Kidney glomerular epithelial cell (primary cell): ENCODE measurements at places on chromosomes 2 and 18.

DNA sequence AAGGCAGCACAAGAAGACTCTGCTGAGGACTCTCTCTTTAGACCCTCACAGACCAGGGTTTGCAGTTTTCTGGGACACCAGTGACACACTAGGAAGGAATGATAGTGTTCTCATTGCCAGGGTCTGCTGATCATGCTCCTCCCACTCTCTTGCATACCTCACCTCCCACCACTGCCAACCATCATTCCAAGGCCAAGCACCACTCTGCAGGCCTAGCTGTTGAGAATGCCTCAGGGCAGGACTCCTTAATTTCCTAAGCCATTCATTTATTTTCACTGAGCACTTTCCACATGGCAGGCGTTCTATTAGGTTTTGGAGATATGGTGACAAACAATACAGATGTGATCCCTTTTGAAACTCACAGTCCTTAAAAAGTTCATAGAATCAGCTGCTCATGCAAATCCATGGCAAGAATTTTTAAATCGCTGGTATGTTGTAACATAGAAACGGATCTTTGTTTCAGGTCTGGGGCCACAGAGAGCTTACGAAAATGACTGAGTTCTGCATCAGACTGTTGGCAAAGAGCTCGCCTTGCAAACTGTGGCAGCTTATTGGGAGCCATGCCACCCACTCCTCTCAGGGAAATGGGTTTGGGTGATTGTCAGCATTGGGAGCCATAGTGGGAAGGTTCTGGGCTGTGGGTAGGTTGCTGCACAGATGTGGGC, 78.5 kb downstream of the XDH start:
- peak; percentile 89 for DNase-seq

- peak; percentile 59 for DNase-seq
These were observed 39.2 kb downstream of the BIN1 start for GRCh38 chr2:127067620-127068350.

DNA sequence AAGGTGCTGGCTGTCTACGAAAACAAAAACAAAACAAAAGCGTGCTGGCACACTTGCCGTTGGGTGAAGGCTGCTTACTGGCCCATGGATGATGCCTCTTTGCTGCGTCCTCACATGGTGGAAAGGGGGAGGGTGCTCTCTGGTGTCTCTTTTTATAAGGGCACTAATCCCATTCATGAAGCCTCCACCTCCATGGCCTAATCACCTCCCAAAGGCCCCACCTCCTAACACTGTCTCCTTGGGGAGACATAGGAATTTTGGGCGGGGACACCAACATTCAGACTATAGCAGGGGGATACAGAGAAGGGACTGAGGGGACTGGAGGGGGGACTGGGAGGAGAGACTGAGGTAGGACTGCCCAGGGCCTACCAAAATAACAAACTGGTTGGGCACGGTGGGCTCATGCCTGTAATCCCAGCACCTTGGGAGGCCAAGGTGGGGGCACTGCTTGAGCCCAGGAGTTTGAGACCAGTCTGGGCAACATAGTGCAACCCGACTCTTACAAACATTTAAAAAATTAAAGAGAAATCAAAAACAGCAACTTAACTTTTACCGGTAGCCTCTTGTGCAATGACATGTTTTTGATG, 14.5 kb downstream of the PTMA start:
- no peak for DNase-seq

GRCh38 chr2:230944123-230944653, 19.1 kb upstream of the GPR55 start:
- no peak for DNase-seq

DNA sequence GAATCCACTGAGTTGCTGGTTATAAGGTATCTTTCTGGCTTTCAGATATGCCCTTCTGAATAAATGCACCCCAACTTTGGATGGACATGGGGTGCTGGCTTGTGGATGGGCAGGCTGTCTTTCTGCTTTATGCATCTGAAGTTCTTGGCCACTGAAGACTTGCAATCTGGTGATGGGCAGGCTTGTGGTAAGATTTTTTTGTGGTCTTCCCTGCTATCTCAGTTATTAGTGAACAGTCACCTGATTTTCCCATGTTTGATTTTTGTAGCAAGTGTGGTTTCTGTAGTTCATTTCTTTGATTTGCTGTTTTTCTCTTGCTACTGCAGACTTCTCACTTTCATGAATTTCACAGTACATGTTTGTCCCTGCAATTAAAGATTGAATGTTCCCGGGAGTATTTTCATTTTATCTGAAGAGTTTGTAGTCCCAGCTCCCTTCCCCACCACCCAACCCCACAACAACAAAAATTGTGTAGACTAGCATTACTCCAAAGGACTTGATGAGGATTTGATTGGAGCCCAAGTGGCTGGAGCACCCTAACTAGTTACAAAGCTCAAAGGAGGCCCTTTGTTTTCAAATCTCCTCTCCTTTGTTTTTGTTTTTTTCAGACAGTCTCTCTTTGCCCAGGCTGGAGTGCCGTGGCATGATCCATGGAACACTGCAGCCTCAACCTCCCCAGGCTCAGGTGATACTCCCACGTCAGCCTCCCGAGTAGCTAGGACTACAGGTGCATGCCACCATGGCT, 63.6 kb upstream of the MGAT5 start:
- no peak for DNase-seq

- DNase-seq: no peak
These were observed 179.0 kb downstream of the BARD1 start for GRCh38 chr2:214630402-214631045.

DNA sequence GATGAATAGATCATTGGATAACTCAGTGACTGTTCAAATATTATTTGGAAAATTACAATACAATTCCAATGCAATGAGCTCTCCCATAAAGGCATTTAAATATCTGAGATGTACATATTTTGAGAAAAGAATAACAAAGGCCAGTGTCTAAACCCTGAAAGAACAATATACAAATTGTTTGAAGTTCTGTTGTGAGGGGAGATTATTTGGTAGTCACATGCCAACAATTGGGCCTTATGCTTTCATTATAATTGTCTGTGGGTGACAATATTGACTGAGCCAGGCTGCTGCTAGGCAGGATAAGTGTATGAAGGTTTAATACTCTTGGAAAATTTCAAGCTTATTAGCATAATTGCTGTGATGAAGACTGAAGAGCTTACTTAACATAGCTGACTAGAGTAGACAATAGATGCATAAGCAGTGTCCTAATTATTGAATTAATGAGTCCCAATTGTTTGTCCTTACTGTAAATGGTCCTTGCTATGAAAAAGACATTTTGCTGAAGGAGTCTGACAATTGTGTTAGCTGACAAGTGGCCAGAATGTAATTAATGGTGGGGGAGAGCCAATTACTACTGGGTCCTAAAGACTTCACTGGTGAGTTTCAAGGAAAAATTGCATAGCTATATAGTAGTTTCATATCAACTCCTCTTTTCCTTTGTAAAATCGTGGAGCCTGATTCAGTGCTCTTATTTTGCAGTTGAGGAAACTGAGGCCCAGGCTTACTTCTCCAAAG, 5.0 kb upstream of the SMAD2 start:
- DNase-seq: no peak

DNA sequence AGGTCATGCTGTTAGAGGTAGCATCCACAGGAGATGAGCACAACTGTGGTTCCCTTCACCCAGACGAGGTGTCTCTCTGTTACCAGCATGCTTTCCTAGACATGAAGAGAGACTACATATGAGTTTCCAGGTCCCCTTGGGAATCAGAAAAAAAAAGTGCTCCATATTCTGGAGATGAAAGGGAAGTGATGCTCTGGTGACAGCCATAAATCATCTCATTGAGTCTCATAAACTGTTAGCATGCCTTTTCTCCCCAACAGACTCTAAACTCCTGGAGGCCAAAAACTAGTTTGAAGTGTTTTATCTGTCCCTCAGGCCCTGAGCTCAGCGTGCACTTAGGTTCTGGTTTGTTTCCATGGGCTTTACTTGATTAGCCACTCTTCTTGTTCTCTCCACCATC, 124.6 kb upstream of the CREB1 start:
- no peak for DNase-seq

DNA sequence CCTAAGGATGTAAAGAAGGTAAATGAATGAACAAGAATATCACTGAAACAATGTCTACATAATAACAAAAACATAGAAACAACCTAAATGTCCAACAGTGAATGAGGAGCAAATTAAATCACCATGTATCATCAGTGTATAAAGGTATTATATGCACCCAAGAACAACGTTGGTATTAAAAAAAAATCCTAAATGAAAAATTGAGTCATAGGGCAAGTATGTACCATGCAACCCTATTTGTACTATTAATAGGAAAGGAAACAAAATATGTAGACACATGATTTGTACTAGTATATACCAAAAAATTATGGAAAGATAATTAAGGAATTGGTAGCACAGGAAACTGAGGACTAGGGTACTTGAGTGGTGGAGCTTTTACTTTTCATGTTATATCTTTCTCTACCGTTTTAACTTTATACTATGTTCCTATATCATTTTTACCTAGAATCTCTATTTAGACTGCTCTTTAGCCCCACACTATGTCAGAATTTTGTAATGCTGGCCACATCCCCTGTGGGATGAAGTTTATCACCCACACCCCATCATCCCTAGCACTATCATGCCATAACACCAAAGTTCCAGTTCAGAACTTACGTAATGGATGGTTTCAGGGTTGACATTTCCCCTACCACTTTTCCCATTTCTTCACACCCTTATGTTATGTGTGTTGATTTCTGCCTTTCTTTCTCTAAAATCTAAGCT, 25.6 kb downstream of the IKZF2 start:
- no peak for DNase-seq

DNA sequence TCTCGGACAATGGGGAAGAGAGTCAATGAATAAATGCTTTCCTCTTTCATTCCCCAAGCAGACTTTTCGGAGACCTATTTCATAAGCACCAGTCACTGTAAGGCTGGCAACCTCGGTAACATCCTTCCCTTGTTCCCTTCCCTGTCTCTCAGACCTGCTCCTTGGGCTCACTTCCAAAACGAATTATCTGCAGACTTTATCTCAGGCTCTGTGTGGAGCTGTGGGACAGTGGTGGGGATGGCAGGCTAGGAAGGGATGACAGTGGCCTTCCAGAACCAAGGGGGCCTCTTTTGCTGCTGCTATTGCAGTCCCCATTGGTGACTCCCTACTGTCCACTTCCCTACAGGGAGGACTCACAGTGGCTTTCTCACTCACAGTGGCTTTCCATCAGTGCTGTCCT, 185.6 kb upstream of the MEX3C start:
- DNase-seq: no peak

- DNase-seq: no peak
These were observed 1069.2 kb upstream of the CHAC2 start for GRCh38 chr2:52698408-52698807.

GRCh38 chr2:125581557-125581956, 1074.4 kb upstream of the GYPC start:
- no peak for DNase-seq
